ENCODE measurements at places on chromosomes 16 and 17. TPM values are rescaled to one million over a fixed set of nuclear protein-coding genes. Genes with fewer than 3 reads are reported as not detected.

The KRT25 gene
- not detected for total RNA-seq

The CLEC18C gene
- 4.3 TPM for total RNA-seq

The CCT6B gene
- total RNA-seq = 1.4 TPM

The CSF3 gene
- total RNA-seq = not detected

DNA sequence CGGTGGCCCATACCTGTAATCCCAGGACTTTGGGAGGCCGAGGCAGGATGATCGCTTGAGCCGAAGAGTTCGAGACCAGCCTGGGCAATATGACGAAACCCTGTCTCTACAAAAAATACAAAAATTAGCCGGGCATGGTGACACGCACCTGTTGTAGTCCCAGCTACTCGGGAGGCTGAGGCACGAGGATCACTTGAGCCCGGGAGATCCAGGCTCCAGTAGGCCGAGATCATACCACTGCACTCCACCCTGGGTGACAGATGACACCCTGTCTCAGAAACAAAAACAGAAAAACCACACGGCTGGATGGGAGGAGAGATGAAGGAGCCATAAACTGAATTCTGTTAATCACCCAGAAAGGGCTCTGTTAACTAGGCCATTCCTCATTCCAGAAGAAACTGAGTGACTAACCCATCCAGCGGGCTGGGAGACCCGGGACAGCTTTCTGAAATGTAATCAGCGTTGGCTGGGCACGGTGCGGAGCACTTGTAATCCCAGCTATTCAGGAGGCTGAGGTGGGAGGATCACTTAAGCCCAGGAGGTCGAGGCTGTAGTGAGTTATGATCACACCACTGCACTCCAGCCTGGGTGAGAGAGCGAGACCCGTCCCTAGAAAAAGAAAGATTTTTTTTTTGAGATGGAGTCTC, 641 bp upstream of the NT5C3B start:
- DNase-seq = no peak

DNA sequence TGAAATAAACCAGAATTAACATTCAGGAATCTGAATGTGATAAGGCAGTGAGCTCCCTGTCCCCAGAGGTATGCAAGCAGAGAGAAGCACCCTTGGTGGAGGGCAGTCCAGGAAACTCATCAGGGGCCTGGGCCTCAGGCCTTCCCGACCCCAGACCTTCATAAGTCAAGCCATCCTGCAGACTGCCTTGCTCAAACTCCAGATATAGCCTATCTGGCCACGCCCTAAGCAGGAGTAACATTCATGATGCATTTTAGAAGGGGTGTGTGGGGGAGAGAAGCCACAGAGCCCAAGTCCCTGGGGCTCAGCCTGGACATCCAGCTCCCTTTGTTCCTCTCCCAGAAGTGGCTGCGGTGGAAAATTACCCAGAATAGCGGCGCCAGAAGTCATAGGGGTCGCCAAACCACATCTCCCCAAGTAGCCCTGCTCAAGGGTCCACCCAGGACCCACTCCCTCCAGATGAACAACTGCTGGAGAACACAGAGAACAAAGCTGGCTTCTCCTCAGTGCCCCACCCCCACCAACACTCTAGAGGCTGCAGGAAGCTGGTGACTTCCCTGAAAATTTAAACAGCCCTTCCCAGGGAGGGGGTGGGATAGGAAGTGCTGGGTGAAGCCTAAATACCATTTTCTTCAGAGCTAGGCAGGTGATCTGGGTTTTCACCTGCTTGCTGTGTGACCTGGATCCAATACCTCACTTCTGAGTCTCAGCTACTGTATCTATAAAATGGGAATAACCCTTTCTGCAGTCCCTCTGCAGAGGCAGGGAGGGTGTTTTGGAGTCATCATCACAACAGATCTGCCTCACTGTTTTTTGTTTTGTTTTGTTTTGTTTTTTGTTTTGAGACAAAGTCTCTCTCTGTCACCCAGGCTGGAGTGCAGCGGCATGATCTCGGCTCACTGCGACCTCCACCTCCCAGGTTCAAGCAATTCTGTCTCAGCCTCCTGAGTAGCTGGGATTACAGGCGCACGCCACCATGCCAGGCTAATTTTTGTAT, 1.5 kb upstream of the SREBF1 start:
- peak; percentile 50 for DNase-seq

DNA sequence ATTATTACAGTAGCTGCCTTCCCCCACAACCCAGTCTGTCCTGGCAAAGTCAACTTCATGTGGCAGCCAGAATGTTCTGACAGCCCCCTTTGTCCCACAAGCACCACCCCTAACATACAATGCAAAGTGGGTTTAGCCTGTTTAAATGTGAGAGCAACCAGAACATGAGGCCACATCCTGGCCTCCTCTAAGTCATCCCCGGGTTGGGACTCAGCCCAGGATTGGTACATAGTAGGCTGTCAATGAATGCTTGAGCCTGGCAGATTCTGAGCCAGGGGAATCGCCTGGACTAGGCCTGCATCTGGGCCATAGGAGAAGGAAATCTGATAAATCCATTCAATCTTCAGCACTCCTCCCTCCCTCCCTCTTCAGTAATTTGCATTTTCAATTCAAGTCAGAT, 4.3 kb upstream of the ITGA3 start:
- DNase-seq = peak; percentile 50

DNA sequence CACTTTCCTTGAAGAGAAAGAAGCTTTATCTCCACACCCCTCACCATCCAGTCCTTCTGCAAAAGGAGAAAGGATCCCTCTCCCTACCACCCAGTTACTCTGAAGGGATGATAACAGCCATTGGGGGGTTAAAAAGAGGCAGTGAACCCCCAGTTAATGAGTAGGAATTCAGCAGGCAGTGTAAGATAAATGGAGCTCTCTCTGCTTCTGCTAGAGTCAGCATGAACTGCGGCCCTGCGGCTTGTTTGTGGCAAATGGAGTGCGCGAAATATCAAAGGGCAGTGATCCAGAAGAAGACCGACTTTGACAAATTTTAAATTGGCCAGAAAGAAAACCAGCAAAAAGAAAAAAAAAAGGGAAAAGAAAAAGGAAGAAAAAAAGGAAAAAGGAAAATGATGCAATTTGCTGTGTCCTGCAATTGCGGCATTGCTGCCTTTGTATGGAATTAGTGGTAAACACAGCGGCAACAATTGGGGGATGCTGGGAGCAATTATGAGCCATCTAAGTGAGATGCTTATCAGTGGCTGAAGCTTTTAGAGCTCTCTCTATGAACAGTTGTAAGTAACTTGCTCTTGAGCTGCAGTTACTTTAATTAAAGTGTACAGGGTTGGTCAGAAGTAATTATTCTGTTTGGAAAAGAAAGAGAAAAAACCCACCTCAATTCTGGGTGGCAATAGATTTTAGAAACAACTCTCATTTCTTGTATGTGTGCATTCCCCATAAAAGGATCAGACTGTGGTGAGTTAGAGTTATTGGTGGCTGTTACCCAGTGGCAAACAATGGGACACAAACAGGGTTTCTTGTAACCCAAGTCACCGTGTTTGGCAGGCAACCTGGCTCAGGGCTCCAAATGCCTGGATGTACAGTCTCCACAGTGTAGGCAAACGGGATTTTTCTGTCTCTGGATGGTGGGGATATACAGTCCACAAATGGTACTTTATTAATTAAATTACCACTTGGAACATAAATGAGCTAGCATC, 161.3 kb downstream of the AATF start:
- DNase-seq = no peak

- no peak for DNase-seq
Measured at GRCh38 chr17:6941989-6942388, 53.9 kb upstream of the ALOX12 start.

GRCh38 chr16:26731729-26732128, 335.0 kb upstream of the C16orf82 start:
- DNase-seq = no peak

GRCh38 chr16:53785044-53785443, 81.1 kb downstream of the FTO start:
- peak; percentile 60 for DNase-seq

DNA sequence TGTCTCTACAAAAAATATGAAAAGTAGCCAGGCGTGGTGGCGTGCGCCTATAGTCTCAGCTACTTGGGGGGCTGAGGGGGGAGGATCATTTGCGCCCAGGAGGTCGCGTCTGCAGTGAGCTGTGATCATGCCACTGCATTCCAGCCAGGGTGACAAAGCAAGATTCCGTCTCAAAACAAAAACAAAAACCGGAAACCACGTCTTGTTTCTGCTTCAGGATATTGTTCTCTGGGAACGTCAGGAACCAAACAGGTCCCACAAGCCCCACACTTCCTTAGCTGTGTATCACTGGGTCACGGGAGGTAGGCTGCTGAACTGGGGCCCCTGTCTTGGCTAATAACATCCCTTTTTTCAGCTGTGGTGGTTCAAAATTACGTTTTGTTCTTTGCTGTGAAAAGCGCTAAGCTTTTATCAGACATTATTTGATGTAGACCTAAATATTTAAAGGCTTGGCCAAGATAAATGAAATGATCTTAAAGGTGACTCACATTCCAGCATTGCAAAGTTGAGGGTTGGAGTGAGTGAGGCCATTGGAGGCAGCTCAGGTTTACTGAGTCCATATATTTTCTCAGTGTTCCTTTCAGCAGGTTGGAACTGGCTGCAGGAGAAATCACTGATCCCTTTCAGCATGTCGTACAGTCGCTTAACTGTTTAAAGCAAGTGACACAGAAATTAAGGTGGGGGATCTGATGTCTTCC, 16.4 kb upstream of the SEC14L1 start:
- peak; percentile 96 for DNase-seq

DNA sequence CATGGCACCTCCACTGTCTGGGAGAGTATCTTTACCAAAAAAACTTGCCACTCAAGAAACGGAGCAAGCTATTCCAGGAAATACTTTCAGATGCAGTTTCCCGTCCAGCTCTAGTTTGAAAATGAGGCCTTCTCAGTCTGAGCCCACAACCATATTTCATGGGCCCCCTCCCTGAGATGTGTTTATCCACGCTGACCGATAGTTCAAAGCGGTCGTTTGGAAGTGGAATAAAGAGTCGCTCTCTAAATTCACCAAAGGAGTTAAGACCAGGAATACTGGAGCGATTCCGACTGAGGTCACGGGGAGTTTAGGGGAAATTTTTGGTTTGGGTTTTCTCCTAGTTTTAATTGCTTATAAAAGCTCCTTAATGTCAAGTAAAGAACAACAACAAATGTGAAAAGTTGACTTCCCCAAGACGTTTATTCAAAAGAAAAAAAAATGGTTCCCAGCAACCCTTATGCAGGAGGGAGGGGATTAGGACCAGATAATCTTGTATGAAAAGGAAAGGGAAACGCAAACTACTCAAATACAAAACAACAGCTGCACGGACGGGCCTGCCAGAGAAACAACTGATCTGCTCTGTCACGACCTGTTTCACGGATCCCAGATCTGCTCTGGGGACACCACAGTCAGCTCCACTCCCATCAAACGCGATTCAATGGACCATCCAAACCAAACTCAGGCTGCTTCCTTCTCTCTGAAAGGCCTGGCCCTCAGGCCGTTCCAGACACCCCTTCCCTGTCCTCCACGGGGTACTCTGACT, 77.1 kb downstream of the MRM3 start:
- DNase-seq = no peak

DNA sequence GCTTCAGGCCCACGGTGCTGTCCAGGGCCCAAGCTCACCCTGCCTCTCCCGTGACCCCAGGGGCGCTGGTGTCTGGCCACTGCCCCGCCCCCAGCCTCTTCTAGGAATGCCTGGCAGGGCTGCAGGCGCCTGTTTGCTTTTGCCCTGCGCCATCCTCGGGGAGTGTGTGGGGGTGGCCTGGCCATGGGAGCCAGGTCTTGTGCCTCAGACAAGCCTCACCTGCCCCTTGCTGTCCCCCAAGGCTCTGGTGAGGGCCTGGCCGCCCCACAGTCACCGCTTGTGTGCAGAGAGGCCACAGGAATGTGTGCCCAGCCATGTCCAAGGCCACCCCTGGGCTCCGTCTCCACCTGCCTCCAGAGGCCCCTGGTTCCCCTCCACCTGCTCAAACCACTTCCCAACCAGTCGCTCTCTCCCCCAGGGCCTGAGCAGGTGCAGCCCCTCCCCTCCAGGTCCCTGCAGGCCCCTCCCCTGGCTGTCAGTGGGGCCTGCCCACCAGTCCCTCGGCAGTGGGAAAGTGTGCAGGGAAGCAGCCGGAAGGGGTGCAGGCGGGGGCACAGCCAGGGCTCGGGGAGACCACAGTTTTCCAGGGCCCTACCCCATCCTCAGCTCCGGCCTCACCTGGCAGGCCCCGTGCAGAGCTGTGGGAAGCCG, 841 bp upstream of the IGFALS start:
- no peak for DNase-seq

DNA sequence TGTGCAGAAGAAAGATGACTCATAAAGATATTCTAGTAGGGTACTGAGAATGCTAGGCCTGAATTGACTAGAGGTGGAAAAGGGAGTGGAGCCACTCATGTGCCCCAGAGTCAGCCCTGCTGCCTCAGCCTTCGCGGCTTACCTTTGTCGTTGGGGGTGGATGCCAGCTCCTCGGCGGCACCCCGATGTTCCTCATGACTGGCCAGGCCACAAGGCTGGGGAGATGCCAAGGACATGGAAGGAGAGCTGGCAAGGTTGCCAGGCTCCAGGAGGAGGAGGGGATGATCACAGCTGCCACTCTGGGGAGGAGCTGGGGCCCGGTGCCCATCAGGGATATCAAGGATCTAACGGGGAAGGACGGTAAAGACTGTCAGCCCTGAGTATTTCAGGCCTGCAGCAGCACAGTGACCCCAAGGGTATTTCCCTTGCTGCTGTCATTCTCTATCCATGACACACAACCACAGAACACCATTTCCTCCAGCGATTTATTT, 9.7 kb upstream of the SLC35B1 start:
- no peak for DNase-seq

- no peak for DNase-seq
Measured at GRCh38 chr17:49259663-49260010, 29.1 kb upstream of the PHOSPHO1 start.

DNA sequence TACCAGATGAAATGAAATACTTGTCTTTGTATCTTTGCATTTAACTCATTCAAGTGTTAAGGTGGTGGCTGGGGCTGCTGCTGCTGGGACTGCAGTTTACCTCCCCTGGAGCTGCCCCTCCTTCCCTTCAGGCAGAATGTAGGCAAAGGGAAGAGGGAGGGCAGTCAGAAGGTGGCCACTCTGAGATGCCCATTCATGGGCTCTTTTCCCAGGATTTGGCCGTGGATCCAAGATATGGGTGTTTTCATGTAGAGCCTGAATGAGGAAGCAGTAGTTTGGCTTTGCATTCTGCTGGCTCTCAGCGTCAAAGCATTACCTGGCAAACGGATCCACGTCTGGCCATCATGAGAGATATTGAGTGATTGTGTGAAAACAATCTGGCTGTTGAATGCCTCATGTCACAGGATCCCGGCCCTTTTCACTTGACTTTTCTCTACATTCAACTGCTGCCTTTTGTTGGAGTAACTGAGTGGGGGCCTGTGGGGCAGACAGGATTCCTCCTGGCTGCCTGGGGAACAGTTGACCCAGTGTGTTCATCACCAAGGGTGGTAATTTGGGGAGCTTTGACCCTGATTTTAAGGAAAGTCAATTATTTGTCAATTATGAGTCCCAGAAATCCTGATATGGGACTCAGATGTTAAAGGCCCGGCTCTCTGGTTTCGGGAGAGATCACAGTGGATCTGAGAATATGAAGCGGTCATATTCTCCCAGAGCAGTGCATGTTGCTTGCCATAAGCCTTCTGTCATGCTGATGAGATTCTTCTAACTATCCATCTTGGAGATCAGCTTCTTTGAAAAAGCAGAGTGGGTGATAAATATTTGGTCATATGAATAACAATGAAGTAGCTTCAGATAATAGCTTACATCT, 236.8 kb downstream of the IRX3 start:
- no peak for DNase-seq
